ENCODE measurements at places on chromosomes 4 and X.
A peak's percentile ranks its signal among the peaks of the same experiment; 100 is the strongest.

DNA sequence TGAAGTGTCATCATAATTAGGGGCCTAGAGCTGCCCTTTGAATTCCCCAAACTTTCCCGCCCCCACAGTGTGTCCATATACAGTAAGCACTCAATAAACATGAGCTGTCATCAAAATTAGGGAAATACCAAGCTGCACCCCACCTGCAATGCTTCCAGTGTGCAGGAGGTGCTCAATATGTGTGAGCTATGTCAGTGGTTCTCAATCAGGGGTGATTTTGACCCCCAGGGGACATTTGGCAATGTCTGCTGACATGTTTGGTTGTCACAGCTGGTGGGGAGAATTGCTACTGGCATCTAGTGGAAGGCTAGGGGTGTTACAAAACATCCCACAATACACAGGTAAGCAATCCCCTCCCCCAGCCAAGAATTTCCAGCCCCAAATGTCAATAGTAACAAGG lies 748 bp downstream of the CFP start:
- no peak for DNase-seq

GRCh38 chr4:6869944-6870343 lies 39.7 kb upstream of the TBC1D14 start:
- DNase-seq: no peak

- no peak for DNase-seq
Observed at GRCh38 chrX:149032449-149032848, 472.7 kb downstream of the IDS start.

- no peak for DNase-seq
Observed at GRCh38 chr4:70530997-70531396, 12.6 kb downstream of the AMTN start.

- no peak for DNase-seq
Observed at GRCh38 chrX:13059637-13060499, 15.4 kb upstream of the FAM9C start.

DNA sequence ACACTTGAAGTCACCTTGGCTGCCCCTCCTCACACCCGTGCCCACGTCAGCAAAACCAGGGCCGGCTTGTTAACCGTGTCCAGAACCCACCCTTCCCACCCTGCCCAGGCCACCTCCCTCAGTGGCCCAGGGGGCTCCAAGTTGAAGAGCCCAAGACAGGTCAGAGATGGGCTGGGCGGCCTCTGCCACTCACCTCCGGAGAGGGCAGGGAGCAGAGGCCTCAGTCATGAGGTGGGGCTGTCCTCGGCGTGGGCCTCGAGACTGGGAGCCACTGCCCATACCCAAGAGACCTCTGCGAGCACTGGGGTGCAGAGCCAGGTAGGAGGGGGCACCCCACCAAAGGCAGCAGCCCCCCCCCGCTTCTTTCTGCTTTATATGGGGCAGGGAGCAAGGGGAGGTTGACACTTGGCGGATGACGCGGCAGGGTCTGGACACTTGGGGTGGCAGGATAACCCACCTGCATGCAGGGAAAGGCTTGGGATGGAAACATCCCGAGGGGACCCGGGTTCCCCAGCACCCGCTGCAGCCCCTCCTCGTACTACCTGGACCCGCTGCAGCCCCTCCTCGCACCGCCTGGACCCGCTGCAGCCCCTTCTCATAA lies 38.0 kb upstream of the SPON2 start:
- DNase-seq: no peak

DNA sequence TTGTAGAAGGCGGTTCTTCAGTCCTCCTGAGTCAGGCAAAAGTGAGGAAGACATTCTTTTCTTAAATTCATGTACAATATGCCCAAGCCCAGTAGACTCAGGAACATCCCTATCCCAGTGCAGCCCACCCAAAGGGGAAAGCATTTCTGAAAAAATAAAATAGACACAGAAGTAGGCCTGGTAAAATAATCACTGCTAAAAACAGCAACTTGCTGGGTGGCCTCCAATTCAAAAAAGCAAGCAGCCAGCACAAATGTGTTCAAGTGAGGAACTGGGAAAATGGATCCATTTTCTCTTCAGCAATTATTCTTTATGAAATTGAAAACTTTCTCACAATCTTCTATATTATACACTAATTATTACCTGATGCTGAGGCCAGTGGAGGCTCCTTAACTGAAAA lies 165.4 kb downstream of the PCDH19 start:
- DNase-seq: no peak

DNA sequence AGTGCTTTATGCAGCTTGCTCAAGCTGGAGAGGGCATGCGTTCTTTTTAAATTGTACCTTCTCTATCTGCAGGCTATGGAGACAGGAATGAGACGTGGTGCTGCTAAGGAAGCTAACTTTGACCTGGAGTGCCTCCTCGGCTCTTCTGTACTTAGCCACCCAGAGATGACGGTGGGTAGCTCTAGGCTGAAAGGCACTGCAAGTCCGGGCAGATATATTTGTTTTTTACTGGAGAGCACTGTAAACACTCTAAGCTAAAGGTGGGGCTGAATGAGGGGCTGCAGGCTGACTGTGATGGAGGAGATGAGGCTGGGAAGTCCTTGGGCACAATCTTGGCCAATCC lies 12.1 kb downstream of the ELF4 start:
- no peak for DNase-seq

DNA sequence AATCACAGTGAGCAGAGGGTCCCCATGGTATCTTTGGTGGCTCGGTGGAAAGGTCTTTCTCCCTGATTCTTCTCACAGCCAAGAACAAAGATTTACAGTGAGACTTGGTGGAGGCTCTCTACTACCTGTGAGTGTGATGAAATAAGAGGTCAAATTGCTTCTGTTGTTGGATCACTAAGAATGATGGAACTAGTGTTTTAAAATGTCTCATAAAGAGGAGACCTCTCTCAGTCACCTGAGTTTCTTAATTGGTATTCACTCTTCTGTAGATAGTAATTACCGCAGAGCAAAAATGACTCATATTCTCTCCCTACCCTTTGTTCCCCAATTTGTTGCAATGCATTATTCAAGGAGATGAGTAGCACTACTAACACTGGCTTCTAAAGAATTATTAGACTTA lies 100.9 kb upstream of the TBC1D9 start:
- DNase-seq: no peak

DNA sequence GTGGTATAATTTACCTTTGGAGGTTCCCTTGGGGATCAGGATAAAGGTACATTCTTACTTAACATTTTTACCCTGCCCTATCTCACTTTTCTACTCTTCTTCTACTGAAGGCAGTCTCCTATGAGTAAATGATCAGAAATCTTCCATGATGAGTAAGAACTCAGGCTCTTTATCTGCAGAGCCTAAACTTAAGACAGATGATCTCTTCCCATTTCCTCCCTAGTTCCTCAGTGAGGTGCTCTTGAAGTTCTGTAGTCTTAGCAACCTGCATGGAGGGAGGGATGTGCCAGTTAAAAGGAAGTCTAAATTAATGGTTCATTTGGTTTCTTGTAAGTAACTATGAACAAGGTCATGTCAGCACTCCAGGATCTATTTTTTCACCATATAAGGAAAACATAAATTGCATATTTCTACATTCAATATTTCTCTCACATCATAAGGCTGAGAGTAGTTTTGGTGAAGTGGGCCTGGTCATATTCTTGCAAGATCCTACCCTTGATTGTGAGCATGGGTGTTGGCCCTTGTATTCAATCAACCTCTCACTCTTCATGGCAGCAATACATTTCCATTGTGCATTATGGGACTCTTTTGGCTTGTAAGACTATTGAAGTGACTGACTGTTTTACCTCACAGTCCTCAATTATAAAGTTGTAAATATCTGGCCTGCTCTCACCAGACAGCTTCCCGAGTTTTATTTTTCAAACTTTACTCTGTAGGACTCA lies 295.5 kb downstream of the SLC7A11 start:
- no peak for DNase-seq

- no peak for DNase-seq
Observed at GRCh38 chrX:16164748-16165147, 2.5 kb upstream of the MAGEB17 start.

- DNase-seq: no peak
Observed at GRCh38 chrX:120559804-120560203, 958 bp downstream of the CUL4B start.

DNA sequence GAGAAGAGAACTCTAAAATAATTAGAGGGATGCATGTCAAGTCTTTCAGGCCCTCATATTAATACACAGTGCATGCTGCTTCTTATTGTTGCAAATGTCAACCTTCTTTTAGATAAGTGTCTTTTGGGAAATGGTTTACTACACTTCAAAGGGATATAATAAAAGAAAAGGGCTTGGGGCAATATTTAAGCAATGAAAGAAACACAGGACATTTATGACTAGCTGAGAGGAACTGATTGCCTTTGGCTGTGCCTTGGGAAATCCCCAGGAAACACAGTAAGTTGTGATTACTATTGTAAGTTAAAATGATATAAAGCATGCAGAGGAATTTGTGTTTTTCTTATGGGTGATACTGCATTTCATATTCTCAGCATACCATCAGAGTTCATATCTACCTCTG lies 1036.2 kb upstream of the GRID2 start:
- no peak for DNase-seq

- DNase-seq: no peak
Observed at GRCh38 chrX:132716006-132716405, 227.2 kb upstream of the MBNL3 start.

DNA sequence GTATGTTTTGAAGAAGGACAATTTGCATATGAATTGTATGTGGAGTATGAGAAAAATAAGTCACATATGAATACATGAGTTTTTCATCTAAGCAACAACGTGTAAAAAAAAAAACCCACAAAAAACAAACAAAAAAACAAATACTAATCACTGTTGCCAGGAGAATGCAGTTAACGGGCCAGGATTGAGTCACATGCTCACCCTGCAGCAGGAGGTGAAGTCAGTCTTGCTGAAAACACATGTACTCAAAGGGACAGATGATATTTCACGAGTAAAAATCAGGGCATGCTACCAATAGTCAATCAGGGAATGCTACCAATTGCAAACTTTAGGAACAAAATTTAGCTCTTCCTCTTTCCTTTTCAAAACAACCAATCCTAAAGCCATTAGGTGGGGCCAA lies 10.4 kb upstream of the DCLK2 start:
- no peak for DNase-seq

DNA sequence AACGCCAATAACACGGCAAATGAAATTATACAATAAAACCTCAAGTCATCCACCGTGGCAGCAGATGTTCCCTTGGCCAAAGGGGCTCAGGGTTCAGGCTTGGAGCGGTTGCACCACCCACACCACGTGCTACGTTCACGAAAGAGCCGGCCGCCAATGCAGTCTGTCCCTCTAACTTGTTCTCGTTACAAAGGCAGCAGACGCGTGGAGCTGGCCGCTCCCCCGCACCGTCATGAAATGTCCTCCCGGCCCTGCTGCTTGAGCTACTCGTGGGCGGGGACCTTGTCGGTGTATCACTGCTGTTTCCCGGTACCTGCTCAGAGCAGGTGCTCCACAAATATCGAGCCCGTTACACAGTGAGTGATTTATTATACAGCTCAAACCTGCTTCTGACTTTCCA lies 36.4 kb upstream of the MAN2B2 start:
- DNase-seq: no peak

DNA sequence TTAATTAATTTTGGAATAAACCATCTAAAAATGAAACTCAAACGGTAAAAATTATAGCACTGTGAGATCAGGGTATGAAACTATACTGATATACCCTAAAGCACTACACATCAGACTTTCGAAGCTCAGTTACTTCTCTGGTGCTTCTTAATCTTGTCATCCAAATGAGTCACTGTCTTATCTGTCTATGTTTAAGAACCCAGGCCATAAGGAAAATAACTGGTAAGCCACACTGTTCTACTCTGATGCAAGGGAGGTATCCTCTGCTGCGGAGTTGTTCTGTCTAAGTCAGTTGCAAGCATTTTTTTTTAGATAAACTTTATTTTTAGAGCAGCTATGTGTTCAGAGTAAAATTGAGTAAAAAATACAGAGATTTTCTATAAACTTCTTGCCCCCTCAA lies 830.8 kb upstream of the POU3F4 start:
- no peak for DNase-seq

- DNase-seq: peak; percentile 54
Observed at GRCh38 chr4:85681221-85681657, 206.3 kb downstream of the ARHGAP24 start.

GRCh38 chr4:156815717-156816359 lies 155.8 kb downstream of the PDGFC start:
- no peak for DNase-seq

GRCh38 chrX:50747471-50747900 lies 66.5 kb downstream of the SHROOM4 start:
- no peak for DNase-seq

DNA sequence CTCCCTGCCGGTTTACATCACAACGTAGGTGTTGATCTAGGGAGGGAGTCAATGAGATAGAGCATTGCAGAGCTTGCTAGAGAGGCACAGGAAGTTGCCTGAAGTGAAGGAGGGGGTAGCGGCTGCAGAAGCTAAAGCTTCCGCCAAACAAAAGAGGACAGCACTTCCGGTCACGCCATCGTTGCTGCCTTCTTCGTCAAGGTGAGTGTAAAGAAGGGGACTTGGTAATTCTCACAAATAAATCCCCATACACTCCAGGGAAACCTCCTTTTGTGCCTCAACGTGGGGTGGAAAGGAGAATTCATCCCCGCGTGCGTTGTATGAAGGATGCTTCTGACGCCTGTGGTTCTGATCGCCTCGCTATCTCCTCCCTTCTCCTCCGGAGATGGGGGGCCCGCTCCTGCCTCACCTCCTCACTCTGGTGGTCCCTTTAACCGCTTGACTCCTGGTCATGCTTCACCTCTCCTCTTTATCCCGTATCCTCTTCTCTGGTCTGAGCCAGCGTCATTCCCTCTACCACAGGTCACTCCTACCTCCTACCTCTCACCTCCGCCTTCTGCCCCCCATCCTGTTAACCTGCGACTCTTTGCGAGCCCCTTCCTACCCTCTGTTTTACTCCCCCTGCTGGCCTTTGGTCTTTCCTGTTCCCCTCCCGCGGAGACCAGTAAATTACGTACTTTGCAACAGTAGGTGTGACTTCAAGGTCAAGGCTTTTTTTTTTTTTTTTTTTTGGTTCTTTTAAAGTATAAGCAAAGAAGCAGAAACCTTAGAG lies 59.9 kb downstream of the GSPT2 start:
- peak; percentile 62 for DNase-seq

DNA sequence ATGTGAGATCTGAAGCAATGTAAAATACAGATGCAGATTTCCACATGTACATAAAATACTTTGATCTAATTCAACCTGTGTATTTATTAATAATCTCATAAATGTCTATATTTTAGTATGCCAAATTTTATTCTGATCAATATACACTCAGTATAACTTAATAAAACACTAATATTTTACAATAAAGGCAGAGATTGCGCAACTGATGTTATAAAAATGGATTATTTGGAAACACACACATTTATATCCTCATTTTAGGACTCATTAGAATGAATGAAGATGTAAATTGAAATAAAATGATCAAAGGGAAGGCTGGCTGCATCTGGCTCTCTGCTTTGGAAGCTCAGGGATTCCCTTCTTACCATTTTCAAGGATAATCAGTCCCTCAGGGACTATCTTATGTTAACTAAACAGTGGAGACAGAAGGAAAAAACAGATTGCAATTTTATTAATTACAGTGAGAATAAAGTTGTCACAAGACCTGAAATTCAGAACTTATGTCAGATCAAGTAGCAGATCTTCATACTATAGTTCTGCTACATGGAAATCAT lies 900.9 kb upstream of the EPHA5 start:
- DNase-seq: no peak

GRCh38 chrX:85928606-85929005 lies 118.8 kb downstream of the CHM start:
- no peak for DNase-seq

- no peak for DNase-seq
Observed at GRCh38 chr4:40721730-40722171, 28.0 kb upstream of the NSUN7 start.
